ENCODE measurements at places on chromosomes 4 and X.

GRCh38 chr4:162770761-162771490 lies 395.8 kb downstream of the NAF1 start:
- DNase-seq, result no peak

DNA sequence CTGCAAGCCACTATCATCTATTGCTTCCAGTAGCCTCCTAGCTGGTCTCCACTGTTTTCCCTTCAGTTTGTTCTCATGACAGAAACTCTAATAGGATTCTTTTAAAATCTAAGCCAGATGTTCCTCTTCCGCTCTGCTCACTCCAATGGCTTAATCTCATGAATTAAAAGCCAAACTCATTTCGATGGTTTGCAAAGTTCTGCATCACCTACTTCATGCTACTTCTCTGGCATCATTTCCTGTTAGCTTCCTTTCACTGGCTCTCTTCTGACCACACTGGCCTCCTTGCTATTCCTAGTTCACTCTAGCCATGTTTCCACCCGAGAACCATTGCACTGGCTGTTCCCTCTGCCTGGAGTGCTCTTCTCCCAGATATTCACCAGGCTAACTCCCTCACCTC lies 102.0 kb upstream of the LSM6 start:
- DNase-seq, result no peak

- no peak for DNase-seq
Measured at GRCh38 chr4:6596948-6597347, 22.0 kb downstream of the MAN2B2 start.

GRCh38 chr4:102560571-102561341 lies 59.6 kb downstream of the NFKB1 start:
- no peak for DNase-seq

GRCh38 chr4:2721586-2721985 lies 34.5 kb downstream of the TNIP2 start:
- DNase-seq, result no peak

DNA sequence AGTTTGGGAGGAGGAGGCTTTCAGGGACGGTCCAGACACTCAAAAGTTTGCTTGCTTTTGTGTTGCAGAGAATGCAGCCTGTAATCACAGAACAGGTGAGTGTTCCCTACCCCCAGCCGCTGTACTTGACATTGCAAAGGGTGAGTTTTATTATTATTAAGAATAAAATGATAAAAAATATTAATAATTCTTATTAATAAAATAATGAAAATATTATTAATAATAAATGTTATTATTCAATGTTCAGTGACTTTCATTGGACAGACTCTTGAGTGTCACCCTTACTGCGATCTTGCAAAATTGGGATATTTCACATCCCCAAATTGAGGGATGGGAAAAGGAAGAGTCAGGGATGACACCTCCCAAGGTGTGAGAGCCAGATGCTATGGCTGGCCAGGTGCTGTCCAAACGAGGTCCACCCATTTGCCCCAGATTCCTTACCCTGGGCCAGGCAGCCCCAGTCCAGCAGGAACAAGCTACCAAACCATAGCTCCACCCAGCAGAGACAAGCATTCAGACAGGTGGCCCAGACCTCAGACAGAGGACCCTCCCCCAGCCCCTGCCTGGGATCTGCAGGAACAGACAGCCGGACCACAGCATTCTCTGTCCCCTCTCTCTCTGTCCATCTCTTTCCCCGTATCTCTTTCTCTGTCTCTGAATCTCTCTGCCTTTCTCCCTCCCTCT lies 22.4 kb downstream of the IL3RA start:
- no peak for DNase-seq

DNA sequence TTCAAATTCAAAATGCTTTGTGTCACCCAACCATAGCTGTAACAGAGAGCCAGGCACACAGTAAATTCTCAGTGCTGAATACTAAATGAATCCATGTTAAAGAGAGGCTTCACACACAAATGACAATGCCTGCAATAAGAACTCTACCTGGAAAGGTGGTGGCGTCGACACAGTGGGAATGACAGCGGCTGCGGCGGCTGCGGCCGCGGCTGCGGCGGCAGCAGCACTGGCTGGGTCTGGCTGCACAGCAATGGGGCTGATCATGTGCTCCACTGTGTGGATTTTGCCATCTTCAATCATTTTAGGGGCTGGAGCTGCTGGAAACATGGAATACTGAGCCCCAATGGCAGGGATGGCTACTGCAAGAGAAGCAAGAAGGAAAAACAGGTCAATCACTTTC lies 97.4 kb downstream of the CHRNA9 start:
- no peak for DNase-seq

DNA sequence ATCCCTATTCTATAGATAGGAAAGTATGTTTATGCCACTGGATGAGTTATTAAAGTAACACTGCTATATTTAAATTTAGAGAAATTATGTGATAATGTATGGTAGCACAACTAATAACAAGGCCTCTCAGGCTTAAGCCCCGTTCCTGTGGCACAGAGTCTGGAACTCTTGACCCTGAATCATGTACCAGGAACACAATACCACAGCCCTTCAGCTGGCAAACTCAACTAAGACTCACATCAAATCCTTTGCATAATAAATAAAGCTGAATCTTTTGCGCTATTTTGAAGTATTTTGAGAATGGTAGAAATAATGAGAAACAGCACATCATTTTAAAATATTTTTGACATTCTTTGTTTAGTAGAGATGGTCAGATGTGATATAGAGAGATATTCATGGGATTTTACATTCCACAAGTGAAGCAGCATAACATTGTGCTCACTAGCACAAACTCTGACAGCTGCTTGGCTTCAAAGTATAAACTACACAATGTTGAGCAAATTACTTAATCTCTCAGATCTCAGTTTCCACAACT lies 478.4 kb upstream of the FAM241A start:
- no peak for DNase-seq

GRCh38 chr4:4481399-4481994 lies 60.4 kb downstream of the STX18 start:
- DNase-seq, result no peak

DNA sequence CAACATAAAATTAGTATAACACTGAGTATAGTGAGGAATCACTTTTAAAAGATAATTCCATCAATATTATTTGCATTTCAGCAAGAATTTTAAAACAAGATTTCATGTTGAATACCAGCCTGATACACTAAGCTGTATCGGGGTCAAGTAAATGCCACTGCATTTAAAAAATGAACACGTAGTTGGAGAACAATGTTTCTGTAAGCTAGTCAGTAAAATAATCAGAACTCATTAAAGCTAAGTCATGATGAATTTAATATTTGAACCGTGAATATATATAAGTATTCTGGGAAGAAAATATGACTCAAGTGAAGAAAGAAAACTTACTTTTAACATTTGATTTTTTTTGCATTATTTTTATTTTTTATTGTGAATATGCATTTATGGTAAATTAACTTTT lies 611.0 kb upstream of the PABPC4L start:
- no peak for DNase-seq

DNA sequence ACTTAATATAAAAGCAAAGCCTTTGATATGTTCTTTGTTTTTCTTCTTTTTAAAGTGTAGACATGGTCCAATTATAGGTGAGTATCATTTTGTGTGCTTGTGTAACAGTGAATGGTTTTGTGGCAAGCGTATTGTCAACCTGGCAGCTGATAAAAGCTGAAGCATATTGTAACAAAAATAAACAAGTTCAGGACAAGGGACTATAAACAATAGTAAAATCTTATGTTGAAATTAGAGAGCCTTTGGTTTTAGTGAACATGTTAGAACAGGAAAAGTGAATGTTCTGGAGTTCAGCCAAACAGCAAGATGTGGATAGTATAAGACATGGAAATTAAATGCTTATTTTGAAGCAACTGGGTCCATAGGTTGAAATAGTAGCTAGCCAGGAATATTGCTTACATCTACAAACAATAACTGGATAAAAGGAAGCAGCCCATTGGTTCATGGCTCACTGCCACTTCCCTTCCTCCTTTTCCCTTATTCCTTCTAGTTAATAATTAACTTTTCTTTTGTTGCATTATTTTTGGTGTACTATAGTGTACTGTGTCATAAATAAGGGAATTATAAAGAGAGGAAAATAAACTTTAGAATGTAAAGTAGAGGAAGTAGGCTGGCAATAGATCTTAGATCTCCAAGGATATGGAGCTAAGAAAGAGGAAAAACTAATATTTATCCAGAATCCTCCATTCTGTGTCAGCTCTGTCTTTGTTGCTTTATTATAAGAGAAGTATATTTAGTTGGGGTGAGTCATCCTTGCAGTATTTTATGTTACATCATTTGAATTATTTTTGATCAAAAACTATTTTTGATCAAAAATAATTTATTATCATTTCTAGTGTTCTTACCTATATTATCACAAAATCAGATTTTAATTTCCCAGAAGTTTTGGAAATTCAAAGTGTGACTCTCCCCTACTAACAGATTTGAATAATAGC lies 65.6 kb downstream of the MRPL1 start:
- DNase-seq, result no peak

- no peak for DNase-seq
Measured at GRCh38 chr4:93480452-93480851, 348.1 kb upstream of the ATOH1 start.

- DNase-seq, result no peak
Measured at GRCh38 chrX:116490104-116490503, 27.3 kb upstream of the CT83 start.

DNA sequence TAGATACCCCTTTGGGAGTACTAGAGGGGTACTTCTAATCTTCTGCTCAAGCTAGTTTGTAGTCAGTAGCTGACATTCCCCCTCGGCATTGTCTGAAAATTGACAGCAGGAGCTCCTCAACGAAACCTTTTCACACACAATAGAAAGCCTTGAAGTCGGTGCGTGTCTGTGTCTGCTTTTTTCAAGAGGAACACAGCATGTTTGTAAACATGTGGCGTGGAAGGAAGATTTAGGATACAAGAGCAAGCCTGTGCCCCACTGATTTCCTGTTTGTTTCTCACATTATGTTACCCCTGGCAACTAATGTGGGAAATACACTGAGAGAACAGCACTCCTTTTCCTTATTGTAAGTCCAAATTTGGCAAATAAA lies 252.6 kb downstream of the ANKRD50 start:
- peak; percentile 34 for DNase-seq

DNA sequence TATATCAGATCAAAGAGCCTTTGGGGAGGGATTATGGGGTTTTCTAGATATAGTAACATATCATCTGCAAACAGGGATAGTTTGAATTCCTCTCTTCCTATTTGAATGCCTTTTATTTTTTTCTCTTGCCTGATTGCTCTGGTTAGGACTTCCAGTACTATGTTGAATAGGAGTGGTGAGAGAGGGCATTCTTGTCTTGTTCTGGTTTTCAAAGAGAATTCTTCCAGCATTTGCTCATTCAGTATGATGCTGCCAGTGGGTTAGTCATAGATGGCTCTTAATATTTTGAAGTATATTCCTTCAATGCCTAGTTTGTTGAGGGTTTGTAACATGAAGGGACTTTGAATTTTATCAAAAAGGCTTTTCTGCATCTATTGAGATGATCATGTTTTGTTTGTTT lies 25.6 kb upstream of the ABCB7 start:
- DNase-seq, result no peak

DNA sequence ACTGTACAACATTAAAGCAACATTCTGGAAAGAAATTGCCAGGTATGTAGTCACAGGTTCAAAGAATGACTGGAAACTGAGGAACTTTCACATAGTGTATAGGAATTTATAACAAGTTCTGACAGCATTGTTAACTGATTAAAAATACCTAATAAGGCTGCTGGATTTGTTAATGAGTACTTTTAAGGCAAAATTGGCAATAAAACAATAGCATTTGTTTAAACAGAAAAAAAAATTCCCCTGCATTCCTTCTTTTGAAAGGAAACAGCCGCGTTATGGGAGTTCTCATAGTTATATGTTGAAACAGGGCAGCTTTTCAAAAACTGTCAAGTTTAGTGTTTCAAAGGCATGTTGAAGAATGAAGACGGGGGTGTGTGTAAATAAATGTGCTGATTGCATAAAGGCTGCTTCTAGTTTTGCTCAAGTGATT lies 282.5 kb upstream of the FAT1 start:
- DNase-seq, result no peak

GRCh38 chr4:128234836-128235235 lies 52.8 kb downstream of the PGRMC2 start:
- no peak for DNase-seq

DNA sequence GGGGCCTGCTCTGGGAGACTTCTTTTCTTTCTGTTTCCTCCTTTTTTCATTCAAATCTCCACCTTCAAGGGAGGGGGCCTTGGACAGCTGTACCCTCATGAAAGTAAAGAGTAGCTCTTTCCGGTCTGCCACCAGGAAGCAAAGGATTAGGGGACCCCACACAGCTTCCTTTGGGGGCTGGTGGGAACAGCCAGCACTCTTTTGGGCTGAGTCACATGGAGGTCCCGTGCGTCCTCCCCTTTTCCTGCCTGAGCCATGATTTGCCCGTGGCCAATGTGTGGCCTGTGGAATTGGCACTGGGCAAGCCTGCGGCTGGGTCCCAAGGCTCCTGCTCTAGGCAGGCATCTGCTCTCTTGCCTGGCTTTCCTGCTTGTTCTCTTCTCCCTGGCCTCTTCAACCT lies 65.5 kb downstream of the FHDC1 start:
- DNase-seq, result no peak

- no peak for DNase-seq
Measured at GRCh38 chr4:168594121-168594520, 97.3 kb downstream of the PALLD start.

DNA sequence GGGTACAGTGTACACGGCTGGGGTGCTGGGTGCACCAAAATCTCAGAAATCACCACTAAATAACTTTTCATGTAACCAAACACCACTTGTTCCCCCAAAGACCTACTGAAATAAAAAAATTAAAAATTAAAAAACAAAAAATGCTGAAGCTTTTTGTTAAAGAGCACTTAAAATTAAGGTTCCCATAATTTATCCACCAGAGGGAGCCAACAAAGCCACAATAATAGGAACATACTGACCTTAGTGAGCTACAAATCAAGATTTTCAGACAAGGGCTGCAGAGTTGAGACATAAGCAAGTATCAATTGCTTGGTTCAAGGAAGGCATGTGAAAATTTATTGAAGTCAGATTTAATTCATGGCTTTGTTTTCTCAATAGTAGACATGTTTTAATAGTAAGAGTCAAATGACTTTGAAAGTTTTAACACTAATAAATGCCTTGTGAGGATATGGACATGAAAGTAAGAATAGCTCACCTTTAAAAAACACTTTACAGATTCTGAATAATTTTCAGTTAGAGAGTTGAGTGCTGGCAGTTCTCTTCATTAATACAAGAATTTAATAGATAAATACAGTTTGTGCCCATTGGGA lies 43.0 kb upstream of the SCOC start:
- DNase-seq, result no peak

Measured in H9 (cell line).